ENCODE measurements at places on chromosomes 5 and 9.

- DNase-seq = no peak
Observed at GRCh38 chr9:93097511-93098201, 1.6 kb downstream of the CARD19 start.

GRCh38 chr5:61177716-61178115 is 15.4 kb upstream of the SMIM15 start:
- DNase-seq = no peak

- DNase-seq = no peak
Observed at GRCh38 chr5:169174923-169175322, 126.0 kb downstream of the SLIT3 start.

DNA sequence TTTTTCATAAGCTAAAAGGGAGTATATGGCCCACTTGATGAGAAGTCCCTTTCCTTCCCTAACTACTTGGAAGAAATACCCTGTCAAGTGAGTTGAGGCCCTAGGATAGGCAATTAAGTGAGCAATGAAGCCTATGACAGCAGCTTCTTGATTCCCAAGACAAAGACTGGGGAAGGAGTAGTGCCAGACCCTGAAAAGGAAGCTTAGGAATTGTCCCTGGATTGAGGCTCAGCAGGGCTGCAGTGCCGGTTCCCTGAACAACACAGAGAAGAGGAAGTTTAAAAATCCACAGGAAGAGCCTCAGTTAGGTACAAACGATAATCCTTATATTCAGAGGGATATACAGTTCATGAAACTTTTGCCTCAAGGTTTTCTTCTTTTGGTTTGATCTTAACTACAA is 61.8 kb upstream of the RAD23B start:
- no peak for DNase-seq

Data from RCC 7860 (cell line).